Suprapubic skin (tissue), 4 donors: ENCODE measurements at places on chromosomes 12 and 14.
A peak's percentile ranks its signal among the peaks of the same experiment; 100 is the strongest.

GRCh38 chr12:108948367-108948766 is 68.5 kb downstream of the DAO start:
- DNase-seq: no peak

- DNase-seq: no peak
Measured at GRCh38 chr12:45232756-45233372, 17.0 kb downstream of the ANO6 start.

- DNase-seq: no peak
Measured at GRCh38 chr12:73589220-73589619, 948.4 kb upstream of the ATXN7L3B start.

- DNase-seq: no peak
Measured at GRCh38 chr12:52081263-52081733, 1.8 kb downstream of the SMIM41 start.

- DNase-seq: no peak
Measured at GRCh38 chr14:79585845-79586244, 625.5 kb downstream of the DIO2 start.

GRCh38 chr14:68510201-68511128 is 282.4 kb downstream of the ZFP36L1 start:
- DNase-seq: peak; percentile 87

DNA sequence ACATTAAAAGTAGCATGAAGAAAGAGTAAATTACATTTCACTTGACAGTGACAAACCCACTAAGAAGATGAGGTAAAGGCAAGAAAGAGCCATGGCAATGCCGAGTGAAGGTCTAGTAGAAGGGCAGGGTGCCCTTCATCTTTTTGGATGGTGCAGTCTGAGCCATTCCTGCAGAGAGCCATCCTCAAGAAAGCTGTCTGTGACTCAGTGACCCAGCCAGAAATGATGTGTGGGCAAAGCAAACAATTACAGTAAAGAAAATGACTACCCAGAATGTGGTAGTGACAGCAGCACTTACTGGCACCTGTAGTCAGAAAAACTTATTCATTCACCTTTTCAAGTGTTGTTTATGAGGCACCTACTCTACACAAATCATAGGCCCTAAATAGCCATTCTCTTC is 281.7 kb downstream of the DUSP6 start:
- DNase-seq: no peak

DNA sequence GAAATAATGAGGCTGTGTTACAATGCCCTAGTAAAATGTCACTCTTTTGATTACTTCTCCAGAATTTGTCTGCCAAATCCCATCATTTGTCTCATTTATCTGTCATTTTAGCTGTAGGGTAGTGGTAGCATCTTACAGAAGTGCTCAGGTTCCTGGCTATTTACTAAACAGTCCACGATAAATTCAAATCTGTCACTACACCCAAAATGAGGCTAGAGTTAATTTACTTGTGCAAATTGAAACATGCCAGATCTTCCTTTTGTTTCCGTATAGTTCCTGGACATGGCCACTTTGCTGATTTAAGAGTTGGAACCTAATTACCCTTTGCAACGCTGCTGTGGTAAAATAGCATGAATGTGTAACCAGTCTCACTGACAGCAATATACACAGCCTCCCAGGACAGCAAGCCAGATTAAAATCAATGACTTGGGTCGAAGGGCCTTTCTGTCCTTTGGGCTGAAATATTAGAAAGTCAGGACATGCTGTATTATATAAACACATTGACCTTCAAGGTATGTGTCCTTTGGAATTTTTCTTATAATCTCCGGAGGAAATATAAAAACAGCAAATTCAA is 485.4 kb downstream of the MDGA2 start:
- no peak for DNase-seq

GRCh38 chr12:79983986-79984620 is 49.2 kb upstream of the PPP1R12A start:
- DNase-seq: no peak

GRCh38 chr14:90551070-90551704 is 154.4 kb downstream of the CALM1 start:
- DNase-seq: no peak

DNA sequence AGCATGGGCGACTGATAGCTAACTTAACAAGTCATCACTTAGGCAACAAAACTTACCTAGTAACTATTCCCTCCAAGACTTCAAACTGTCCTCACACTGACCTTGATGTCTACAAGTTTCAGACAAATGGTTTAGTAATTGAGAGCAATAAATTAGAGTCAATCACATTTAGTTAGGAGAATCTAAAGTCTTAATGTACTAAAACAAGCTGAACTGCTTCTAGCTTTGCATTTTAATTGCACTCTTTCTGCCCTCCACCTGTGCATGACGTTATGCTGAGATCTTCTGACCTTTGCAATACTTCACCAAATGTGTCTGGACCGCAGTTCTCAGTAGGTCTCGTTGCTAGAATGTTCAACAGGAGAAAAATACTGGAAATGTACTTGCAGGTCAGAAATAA is 158.0 kb downstream of the PIK3C2G start:
- DNase-seq: no peak

DNA sequence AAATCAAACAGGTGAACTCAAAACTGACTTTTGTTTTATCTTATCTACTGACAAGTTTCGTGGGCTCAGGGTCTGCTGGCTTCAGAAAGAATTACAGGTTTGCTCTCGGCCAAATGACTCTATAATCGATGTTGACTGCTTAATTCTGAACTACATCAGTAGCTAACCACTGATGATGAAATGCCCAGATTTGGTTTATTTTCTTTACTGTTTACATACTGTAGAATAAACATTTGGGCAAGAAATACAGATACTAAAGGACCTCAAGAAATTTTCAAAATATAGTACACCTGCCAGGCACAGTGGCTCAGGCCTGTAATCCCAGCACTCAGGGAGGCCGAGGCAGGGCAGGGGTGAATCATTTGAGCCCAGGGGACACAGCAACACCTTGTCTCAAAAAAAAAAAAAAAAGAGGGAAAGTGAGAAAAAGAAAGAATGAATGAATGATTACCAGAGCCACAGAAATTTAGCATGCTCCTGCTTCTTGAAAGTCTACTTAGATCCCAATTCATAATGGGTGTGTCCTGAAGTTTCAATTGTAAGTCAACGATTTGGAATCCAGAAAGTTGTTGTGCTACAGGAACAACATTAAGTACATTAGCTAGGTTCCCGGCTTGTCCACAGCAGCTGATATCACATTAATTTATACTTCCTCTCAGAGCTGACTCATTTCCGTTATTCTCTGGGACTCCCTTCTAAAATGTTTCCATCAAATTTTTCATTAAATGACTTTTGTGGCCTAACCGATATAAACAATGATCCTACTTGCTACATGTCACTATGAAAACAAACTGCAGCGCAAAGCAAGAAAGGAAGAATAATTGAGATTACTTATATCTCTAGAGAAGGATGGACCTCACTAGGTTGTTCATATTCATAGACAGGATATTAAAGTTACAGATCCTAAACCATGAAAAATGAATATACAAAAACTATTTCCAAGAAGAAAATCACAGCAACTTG is 134.3 kb downstream of the MED13L start:
- DNase-seq: no peak

- DNase-seq: no peak
Measured at GRCh38 chr12:49330631-49331379, 6.2 kb downstream of the C1QL4 start.

DNA sequence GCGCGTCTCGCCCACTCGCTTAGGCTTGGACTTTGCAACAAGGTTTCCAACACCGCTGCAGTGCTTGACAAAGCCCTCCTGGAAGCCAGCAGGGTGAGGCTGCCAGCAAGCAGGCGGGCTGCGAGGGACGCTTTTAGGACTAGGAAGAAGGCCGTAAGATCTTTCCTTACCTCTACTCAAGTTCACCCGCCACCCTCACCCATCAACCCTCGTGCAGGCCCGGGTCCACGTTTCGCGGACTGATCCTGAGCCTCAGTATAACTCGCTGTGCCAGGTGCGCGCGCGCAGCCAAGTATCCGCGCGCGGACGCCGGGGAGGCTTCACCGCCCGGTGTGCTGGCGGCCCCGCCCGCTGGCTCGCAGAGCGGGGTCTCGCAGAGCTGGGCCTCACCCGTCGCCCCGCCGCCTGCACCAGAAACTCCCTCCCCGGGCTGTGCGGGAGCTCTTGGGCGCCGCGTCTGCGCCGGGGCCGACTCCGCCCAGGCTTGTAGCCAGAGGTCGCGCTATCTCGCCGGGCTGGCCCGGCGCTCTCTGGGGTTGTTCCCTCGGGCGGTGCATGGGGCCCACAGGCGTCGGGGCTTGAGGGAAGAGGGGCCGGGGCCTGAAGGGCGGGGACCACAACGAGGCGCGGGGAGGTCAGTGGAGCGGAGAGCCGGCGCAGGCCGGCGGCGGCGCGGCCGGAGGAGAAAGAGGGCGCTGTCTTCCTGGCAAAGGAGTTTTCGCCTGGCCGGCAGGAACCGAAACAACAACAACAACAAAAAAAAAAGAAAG is 7.6 kb upstream of the SIX1 start:
- DNase-seq: no peak

DNA sequence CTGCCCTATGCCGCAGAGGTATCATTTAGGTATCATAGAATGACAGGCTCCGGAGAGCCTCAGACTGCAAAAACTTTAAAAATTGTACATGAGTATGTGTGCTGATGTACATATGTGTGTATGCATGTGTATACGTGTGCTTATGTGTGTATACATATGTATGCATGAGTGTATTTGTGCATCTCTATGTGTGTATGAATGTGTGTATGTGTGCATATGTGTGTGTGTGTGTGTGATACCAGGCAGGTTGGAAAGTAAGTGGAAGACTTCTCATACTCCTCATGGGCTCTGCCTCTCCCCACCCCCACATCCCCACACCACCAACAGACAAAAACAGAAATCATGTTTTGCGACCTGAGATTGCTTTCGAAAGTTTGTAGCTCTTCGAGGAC is 621 bp upstream of the TMEM117 start:
- DNase-seq: no peak

GRCh38 chr14:104895207-104895785 is 29.4 kb upstream of the PLD4 start:
- DNase-seq: no peak

DNA sequence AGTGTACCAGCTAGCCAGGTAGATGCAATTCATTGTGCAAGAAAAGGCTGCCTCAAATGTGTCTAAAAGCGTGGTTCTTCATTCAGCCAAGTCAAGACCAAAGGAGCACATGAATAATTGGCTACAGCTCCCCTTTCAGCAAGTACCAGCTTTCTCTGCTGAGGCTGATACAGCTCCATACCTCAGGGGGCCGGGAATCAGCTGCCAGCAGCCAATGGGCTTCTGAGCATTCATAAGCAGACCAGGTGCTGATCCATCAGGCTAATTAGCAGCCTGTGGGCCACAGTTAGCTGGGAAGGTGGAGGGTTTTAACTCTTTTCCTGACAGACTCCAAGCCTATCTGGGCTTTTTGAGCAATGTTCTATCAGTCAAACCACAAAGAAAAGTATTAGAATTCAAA is 264.7 kb downstream of the APAF1 start:
- DNase-seq: no peak

- no peak for DNase-seq
Measured at GRCh38 chr12:28955931-28956330, 193.1 kb upstream of the FAR2 start.

DNA sequence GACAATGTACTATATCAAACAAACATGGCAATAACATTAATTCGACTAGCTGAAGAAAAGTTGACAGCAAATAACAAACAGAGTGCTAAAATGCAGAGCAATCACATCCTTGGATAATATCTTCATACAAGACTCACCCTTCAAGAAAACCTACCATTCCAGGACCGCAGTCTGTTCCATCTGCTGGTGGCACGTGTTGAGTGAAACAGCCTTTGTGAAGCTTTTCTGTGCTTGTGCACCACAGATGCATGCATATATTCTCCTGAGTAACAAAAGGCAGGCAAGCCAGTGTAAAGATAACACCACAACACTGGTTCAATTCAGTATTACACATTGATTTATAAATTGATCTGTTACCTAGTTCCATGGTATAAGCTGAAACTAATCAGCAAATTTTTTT is 89.3 kb downstream of the ADAMTS20 start:
- DNase-seq: no peak

GRCh38 chr12:77122661-77123060 is 57.3 kb upstream of the E2F7 start:
- no peak for DNase-seq

DNA sequence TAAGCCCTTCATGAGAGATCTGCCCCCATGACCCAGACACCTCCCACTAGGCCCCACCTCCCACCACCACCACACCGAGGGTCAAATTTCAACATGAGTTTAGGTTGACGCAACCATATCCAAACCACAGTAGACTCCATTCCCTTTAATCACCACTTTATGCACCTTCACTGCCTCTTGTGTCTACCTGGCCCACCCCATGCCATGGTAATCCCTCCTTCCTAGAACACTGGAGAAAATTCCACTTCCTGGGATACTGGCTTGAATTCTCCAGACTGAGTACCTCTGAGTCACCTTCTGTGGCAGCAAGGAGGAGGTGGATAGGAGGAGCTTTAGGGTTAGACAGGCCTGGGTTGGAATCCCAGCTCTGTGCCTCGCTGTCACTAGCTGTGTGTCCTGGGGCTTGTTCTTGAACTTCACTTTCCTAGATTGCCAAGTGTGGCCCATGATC is 26.1 kb upstream of the CIPC start:
- no peak for DNase-seq

DNA sequence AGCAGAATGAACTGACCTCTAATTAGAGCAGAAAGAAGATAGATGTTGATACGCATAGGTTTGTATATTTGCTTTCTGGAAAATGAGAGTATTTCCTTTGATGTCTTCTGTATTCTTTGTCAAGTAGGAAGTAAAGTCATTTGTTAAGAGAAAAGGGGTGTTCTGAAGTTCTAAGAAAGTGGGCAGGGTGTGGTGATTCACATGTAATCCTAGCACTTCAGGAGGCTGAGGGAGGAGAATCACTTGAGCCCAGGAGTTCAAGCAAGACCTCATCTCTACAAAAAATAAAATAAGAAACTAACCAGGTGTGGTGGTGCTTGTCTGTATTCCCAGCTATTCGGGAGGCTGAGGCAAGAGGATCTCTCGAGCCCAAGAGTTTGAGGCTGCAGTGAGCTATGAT is 2.8 kb downstream of the RHNO1 start:
- no peak for DNase-seq

GRCh38 chr12:76085520-76085868 is 1.0 kb upstream of the NAP1L1 start:
- DNase-seq: no peak

DNA sequence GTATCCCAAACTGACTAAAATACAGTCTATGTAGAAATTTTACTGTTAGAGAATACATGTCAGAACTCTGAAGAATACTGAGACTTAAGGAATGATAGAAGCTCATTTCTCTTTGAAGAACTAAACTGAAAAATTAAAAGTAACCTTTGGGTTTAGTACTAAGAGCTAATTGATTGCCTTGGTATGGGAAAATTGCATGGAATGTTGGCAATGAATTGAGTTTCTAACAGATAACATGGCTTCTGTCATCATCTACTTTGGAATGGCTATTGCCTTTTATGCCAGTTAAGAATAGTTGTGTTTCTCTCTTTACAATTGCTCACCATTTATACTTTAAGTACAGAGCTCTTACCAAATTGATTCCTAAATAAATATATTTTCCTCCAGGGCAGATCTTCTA is 308.8 kb upstream of the SYT1 start:
- DNase-seq: no peak

GRCh38 chr12:69014047-69014446 is 81.1 kb upstream of the CPM start:
- DNase-seq: no peak
